NT2/D1 (cell line): ENCODE measurements at places on chromosomes 16 and 17.

- DNase-seq = no peak
Observed at GRCh38 chr17:67830440-67830839, 5.1 kb downstream of the BPTF start.

DNA sequence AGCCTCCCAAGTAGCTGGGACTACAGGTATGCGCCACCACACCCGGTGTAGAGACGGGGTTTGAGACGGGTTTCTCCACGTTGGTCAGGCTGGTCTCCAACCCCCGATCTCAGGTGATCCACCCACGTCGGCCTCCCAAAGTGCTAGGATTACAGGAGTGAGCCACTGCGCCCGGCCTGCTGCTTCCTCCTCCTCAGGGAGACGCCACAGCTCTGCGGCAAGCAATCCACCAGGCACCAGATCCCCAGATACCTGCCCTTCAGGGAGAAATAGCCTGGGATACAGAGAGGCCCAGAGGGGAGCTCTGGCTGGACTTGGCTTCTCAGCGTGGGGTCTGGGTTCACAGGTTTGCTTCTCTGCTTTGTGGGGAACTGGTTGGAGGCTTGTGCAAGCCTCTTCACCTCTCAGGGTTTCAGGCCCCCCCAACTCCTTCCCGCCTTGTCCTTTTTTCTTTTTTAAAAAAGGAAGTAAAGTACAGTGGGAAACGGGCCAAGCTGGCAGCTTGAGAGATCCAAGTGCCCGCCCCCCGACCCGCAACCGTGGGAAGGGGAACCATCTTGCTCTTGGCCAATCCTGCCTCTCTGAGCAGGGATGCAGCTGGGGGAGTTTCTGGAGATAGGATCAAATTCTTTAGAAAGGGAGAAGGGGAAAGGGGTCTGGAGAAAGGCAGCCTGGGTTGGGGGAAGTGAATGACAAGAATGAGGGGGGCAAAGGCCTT lies 2.6 kb upstream of the SPHK1 start:
- no peak for DNase-seq

DNA sequence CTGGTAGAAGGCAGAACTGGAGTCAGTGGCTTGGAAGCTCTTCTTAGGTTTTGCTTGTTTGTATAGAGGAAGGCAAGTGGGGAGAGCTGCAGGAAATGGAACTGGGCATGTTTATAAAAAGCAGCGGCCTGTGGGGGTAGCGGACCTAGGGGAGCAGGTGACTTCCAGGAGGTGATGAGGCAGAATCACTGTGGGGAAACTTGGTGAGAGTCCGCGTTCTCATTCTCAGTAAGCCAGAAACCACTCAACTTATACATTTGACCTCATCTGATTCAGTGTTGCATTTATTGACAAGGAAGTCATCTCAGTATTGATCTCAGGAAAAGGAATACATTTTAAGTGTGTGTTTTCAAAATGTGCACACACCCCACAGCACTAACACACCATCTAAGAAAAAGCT lies 299.8 kb downstream of the CNTNAP4 start:
- no peak for DNase-seq

DNA sequence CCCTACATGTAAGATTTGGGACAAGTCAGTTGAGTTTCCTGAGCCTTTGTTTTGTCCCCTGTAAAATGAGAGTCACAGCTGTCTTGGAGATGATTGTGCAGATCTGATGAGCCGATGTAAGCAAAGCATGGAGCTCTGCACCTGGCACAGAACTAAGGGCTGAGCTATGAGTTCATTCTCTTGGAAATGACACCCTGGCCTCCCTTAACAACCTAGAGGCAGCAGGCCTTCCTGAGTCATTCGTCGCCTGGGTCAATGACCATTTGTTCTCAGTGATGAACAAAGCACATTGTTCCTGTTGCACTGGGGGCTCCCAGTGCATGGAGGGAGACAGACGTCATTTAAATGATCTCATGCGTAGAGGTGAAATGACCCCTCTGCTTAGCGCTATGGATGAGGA lies 62.8 kb upstream of the GCSH start:
- no peak for DNase-seq

- DNase-seq = no peak
Observed at GRCh38 chr17:78342449-78343186, 17.3 kb downstream of the SOCS3 start.

- DNase-seq = no peak
Observed at GRCh38 chr16:74226338-74226954, 70.2 kb upstream of the PSMD7 start.

- DNase-seq = no peak
Observed at GRCh38 chr16:25912321-25912720, 220.6 kb downstream of the HS3ST4 start.

- DNase-seq = no peak
Observed at GRCh38 chr17:59423137-59423724, 91.8 kb downstream of the YPEL2 start.

- no peak for DNase-seq
Observed at GRCh38 chr17:42133461-42134041, 10.9 kb downstream of the HSPB9 start.

DNA sequence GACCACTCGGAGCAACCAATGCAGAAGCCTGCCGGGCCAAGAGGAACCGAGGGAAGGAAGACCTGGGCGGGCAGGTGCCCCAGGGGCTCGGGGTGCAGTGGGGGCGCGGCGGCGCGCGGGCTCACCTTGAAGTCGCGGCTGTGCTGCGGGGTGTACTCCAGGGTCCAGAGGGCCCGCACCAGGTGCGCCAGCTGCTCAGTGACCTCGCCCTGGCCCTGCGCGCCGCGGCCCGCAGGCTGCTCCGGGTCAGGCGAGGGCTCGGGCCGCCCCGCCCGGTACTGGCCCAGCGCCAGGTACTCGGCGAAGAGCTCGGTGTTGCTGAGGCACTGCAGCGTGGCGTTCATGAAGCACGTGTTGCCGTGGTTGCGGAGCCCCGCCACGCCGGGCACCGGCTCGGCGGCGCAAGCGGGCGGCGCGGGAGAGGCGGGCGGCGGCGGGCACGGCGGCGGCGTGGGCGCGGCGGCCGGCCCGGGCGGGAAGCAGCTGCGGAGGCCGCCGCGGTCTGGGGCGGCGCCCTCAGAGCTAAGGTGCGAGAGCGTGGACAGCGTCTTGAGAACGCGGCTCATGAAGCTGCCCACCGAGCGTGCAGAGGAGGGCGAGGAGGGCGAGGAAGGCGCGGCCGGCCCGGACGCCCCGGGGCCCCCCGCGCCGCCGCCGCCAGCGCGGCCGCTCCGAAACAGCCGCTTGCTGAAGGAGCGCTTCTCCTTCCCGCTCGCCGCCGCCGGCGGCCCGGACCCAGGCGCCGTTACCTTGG lies 562 bp downstream of the USP31 start:
- no peak for DNase-seq

DNA sequence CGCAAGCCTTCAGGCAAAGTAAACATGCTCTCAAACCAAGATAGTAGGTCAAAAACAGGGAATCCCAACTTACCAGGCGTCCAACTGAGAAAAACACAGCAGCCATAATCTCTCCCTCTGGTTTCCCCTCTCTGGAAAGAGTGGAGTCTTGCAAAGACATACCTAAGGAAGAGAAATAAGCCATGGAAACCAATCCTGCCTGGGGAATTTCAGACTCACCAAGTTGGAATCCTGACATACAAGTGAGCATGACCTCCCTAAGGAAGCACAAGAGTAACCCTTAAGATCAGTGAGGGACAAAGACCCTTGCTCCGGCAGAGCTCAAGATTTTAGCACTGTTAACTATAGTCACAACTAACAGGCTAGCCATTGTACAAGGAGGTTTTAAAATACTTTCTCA lies 4.1 kb downstream of the ZNF624 start:
- no peak for DNase-seq

- no peak for DNase-seq
Observed at GRCh38 chr16:57137566-57138273, 45.3 kb downstream of the CPNE2 start.

GRCh38 chr17:2963332-2964027 lies 99.9 kb downstream of the OR1D5 start:
- DNase-seq = no peak

DNA sequence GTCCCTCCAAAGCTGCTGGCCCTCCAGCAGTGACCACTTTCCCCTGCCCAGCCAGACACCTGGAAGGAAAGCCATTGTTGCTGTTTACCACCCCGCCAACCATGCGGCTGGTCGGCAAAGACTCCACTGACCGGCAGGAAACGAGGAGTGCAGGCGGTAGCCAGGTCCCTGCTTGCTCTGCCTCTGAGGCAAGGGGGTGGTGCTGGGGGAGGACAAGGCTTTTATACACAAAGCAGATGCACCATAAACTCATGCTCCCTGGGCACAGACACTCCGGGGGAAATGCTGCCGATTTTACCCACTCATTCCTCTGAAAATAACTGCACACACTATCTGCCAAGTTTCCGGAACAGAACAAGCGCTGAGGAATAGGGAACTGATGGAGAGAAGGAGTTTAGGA lies 62.8 kb upstream of the GRIN2A start:
- no peak for DNase-seq

DNA sequence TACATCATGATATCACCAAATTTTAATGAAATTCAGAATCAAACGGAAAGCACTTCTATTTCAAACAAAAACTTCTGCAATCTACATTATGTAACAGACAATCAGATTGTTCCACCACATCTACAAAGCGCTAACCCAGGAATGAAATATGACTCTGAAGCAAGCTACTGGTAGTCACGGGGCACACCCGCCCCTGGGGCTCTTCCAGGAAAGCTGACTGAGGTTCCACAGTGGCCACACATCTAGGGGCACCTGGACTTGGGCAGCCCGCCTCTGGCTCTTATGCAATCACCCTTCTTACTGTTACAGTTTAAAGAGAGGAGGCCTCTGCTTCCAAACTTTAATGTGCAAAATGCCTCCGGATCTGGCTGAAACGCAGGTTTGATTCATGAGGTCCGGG lies 27.5 kb downstream of the ZCCHC14 start:
- no peak for DNase-seq

DNA sequence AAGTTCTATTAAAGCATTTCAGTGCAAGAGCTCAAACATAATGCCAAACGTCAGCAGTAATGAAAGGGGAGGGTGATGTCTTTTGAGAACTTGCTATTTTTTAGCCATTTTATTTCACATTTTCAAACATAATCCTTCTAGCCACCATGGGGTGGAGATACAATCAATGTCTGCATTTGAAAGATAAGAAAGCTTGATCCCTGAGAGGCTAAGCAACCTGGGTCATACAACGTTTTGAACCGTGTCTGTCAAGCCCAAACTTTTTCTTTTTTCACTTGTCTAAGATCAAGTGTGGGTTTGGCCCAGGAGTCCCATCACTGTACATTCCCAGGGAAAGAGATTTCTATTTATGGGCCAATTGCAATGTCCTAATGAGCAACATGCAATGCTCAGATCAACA lies 331.1 kb downstream of the SLC39A11 start:
- no peak for DNase-seq

DNA sequence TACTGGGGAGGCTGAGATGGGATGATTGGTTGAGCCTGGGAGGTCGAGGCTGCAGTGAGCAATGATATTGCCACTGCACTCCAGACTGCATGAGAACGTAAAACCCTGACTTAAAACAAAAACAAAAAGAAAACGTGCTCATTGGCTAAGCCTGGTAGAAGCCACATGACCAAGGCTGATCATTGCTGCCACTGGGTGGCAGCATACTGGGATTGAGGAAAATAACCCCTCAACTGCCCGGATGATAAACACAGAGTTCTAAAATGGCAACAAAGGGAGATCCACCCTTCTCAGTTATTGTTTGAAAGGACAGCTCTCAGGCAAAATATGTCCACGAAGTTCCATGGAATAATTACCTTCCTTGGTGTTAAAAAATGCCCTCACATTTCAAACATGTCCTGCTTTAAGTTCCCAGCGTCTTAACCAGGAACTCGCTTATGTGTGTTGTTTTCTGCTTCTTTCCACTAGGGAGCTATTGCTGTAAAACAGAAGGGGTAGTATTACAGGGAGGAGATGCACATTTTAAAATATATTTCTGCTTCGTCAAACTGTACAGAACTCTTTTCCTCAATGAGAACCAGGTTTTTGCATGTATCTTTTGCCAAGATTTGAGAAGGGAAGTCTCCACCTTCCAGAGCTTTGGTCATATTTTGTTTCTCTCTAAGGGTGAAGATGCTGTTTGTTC lies 675.3 kb downstream of the MAF start:
- peak; percentile 22 for DNase-seq

GRCh38 chr16:87790292-87791100 lies 24.7 kb upstream of the KLHDC4 start:
- no peak for DNase-seq

DNA sequence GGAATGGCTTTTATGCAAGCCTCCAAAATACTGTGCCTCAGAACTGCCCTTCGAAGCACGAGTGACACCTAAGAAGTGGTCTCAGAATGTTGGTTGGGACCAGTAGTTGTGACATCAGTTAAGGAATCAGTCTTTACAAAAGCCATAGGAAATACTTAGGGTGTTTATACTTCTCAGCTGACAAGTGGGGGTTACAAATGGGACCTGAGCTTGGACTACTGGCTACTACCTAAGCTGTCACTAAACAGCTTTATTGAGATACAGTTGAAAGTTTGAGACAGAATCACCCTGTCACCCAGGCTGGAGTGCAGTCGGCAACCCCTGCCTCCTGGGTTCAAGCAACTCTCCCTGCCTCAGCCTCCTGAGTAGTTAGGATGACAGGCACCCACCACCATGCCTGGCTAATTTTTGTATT lies 5.0 kb downstream of the RPL19 start:
- DNase-seq = no peak

- DNase-seq = no peak
Observed at GRCh38 chr17:29929006-29929532, 959 bp downstream of the SSH2 start.

DNA sequence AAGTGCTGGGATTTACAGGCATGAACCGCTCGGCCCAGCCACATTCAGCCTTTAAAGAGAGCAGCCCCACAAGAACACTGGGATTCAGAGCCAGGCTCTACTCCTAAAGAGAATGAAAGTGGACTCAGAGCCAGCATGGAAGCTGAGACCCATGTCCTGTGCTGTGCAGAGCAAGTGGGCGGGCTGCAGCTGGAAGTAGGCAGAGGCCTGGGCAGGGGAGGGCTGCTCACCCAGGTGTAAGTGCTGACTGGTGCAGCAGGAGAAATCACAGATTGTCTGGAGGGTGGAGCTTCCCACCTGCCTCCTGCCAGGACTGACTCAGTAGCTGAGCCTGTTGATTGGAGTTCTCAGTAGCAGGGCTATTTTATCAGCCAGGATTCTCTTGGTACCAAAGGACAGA lies 178.7 kb downstream of the KATNIP start:
- no peak for DNase-seq

- peak; percentile 46 for DNase-seq
Observed at GRCh38 chr17:51298508-51299371, 38.4 kb downstream of the UTP18 start.

DNA sequence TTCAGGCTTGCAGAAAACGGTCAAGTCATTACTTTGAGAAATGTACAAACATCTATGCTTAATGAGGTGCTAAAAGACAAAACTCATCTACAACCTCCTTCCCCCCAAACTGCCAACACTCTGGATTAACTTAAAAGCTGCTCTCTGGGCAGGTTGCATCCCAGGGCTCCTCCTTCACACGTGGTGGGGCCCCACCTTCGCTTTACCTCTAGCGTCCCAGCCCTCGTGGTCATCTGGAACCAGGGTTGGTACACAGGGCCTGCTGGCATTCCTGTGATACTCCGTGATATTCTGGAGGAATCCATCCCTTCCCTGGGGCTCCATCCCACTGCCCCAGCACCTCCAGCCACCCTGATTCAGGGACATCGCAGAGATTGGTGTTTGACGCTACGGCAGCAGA lies 4.8 kb downstream of the METRNL start:
- DNase-seq = no peak
